ENCODE measurements at places on chromosomes 6 and 20.

GRCh38 chr20:24781418-24781980 is 167.6 kb upstream of the CST7 start:
- DNase-seq: no peak

DNA sequence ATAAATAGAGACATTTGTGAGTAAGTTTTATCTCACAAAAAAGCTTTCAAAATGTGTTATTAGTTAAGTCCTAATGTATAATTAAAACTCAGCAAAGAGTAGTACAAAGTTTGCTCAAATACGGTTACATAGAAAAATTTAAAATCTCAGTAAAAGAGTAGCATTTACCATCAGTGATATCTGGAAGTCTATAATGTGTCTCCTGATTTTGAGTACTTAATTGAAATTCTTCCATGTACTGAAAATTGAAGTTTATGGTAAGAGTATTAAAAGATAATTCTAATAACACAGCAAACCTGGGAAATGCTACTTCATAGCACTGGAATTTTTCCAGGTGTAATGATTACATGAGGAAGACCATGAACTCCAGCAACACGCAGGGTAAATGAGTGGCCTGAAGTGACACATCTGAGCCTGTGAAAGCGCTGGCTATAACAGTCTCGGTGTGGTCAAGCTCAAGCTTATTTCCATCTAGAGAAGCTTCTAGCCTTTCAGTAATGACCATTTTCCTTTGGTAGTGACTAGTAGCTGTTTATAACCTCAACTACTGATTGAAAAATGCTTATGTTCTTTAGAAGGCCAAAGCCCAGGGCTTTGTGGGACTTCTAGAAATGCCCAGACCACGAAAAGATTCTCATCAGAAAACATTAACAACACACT is 203.2 kb downstream of the ISM1 start:
- no peak for DNase-seq

GRCh38 chr6:2850538-2851113 is 9.0 kb upstream of the SERPINB1 start:
- DNase-seq: no peak

DNA sequence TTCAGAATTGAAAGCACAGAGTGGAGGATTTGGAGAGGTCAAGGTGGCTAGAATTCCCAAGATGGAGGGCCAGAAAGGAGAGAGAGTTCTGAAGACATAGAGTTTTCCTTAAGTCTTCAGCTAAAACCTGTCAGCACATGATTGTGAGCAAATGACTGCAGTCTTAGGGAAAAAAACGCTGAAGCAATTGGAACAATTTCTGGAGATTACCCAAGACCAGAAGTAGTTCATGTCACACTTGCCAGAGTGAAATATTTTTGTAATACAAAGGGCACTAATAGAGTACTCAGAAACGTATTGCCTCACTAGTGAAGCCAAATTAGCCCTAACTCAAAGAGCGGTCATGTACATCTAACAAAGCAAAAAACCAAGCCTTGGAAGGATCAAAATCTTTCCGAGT is 541.3 kb upstream of the MARCKS start:
- DNase-seq: no peak

- DNase-seq: no peak
Observed at GRCh38 chr6:52929321-52930164, 20.0 kb upstream of the GSTA3 start.

DNA sequence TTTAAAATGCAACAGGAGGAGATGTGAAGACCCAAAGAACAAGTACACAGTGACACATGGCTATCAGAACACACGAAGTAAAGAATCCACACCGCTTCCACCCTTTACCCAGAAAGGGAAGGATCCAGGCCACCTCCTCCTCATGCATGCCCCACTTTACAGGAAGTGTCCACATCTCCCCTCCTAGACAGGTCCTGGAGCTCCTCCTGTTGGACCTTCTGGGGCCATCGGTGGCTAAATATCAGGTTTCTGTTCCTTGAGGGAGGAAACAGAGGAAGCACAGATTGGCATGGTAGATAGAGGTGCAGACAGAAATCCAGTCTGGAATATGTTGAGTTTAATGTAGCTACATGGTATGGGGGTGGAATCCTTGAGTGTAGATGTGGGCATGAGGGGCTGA is 10.9 kb downstream of the NINL start:
- no peak for DNase-seq

DNA sequence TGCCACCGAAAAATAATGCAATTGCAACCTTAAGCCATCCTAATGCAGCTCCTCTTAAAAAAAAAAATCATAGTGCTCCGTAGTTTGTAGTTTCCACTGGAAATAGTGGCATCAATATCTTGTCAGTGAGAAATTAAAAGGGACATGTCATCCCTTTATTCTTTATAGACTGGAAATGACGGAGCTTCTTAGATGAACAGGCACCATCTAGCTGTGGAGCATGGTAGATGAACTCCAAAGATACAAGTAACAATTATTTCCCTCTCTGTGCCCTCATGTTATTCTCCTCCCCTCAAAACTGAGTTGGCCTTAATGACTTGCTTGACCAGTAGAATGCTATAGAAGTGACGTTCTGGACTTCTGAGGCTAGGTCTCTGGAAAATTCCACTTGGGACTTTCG is 268.1 kb upstream of the SPTLC3 start:
- no peak for DNase-seq

DNA sequence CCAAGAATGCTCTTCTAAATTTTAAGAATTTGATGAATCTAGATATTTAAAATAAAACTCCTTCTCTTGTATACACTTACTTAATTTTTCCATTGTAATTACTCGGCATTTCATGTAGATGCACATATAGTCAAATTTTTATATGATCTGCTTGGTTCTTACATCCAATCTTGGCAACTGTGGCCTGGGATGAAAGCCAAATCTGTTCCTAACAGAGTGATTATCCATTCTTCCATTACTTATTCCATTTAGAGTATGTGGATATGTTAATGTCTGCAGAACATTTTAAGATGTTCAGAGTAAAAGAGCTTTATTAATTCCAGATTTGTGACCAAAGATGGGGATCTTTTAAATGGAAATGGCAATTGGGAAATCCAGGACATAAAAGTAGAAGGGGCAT is 144.1 kb upstream of the PDE7B start:
- no peak for DNase-seq

DNA sequence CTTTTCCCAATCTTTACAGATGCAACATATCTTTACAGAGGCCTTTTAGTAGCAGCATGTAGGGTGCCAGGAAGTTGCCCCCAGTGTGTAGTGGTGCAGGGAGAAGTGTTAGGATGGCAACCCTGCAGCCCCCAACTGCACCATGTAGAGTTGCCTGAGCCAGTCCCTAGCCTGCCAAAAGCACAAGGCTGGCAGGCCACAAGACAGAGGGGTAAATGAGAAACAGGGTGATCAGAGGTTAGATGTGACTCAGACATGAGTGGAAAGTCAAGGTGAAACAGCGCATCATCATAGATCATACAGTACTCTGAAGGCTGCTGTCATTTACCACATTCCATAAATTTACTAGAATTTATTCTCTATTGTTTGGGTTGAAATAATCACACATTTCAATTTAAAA is 467.5 kb downstream of the PRKN start:
- no peak for DNase-seq

GRCh38 chr6:2970034-2970685 is 1.2 kb downstream of the SERPINB6 start:
- no peak for DNase-seq

DNA sequence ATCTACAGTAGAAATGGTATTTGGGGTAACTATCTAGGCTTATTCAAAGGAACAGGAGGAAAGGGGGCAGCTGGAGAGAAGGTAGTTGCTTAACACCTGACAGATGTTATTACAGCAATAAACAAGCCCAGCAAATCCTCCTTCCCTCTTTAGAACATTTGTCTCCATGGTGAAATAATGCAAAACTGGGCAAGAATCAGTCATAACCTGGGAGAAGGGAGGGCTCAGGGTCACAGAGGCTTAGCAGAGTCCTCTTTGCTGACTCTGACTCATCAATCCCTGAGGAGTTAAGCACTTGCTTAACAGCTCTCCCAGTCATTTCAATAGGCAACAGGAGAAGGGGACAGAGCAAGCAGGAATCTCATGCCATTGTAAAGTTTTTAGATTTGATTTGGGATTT is 230.3 kb downstream of the IBTK start:
- no peak for DNase-seq

DNA sequence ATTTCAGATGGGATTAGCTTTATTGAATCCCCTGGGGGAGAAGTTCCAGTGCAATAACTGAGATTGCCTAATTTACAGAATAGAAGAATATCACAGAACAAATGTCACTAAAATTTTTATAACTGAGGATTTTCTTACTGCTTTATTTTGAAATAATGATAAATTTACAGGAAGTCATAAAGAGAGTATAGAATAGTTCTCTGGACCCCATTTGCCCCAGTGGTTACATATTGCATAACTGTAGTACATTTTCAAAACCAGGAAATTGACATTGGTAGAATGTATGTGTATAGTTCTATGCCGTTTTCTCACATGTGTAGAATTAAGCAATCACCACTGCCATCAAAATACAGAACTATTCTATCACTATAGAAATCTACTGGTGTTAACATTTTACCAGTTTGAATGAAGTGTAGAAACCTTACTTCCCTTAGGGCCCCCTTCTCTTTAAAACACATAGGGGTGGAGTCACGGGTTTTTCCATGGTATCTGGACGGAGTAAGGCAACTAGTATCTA is 18.3 kb downstream of the KIF6 start:
- DNase-seq: no peak

GRCh38 chr6:95423331-95423730 is 154.0 kb upstream of the MANEA start:
- DNase-seq: no peak

- no peak for DNase-seq
Observed at GRCh38 chr20:45742596-45742995, 20.4 kb downstream of the SPINT4 start.

DNA sequence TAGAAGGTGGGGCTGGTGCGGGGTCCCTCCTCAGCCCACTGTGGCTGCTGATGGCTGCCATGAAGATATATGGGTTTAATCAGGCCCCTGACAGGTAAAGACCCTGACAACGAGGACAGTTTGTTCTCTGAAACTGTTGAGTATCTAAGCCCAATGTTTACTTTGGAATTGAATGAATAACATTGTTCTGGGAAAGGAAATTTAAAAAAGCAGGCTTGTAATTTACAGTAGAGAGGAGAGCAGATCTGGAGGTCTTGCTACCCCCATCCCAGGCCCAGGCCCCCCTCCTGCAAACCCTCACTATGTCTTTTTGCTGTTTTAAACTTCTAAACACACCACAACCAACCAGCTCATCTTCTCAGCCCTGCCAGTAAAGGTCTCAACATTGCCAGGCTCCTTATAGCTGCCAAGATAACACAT is 171.3 kb downstream of the CDC5L start:
- DNase-seq: no peak

DNA sequence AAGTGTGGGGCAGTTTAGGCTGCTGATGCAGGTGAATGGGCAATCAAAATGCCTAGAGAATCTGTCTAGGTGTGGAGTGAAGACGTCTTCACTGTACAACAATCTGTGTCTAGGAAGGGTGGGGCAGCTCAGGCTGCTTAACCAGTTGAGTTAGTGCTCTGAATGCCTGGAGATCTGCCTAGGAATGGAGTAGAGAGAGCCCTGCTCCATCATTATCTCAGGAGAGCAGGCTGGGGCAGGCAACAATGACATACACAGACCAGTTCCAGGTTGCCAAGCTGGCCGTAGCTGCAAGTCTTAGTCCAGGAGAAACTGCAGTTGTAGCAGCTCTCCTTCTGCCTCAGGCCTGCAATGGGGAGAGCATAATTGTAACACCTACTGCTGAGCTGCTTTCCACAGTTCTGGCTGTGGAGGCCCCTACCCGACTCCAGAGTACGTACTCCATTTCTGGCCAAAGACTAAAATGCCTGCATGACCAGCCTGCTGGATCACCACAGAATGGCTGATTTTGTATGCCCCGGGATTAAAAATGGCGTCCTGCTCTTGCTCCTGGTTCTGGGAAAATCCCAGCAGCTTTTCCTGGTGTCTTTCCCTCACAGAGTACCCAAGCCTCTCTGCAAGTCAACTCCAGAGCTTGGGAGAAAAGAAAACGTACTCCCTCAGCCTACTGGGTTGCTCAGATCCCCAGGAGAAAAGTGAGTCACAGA is 545.4 kb downstream of the ADGRB3 start:
- no peak for DNase-seq
